ENCODE measurements at places on chromosomes 12 and 14. TPM values are rescaled to one million over a fixed set of nuclear protein-coding genes. Genes with fewer than 3 reads are reported as not detected.

Gene ASCL1
- not detected for total RNA-seq

Gene CLEC6A
- not detected for total RNA-seq

Gene AQP2
- total RNA-seq: not detected

Gene KRT75
- total RNA-seq: not detected

Gene ZNF740
- 14.1 TPM for total RNA-seq

Gene PDZRN4
- not detected for total RNA-seq

Gene LRIG3
- 69.8 TPM for total RNA-seq

Gene PRICKLE1
- total RNA-seq: 36.7 TPM

Gene TBX5
- total RNA-seq: not detected

Gene SOAT2
- not detected for total RNA-seq

Gene NDRG2
- 0.11 TPM for total RNA-seq

Gene CRACR2A
- total RNA-seq: 19.5 TPM

Gene GLI1
- total RNA-seq: 0.07 TPM

Gene LTBR
- 33.6 TPM for total RNA-seq

Gene POTEM
- total RNA-seq: not detected

Gene CCDC197
- total RNA-seq: not detected

Gene C12orf54
- not detected for total RNA-seq

Gene SLC8B1
- 10.4 TPM for total RNA-seq

All from pulmonary artery endothelial cell (primary cell).